Stimulated activated CD8-positive, alpha-beta memory T cell treated with anti-CD3 and anti-CD28 coated beads, Interleukin-2, amount 100 ng/mL, for 1 hour (primary cell): ENCODE measurements at places on chromosomes 11 and 22.

DNA sequence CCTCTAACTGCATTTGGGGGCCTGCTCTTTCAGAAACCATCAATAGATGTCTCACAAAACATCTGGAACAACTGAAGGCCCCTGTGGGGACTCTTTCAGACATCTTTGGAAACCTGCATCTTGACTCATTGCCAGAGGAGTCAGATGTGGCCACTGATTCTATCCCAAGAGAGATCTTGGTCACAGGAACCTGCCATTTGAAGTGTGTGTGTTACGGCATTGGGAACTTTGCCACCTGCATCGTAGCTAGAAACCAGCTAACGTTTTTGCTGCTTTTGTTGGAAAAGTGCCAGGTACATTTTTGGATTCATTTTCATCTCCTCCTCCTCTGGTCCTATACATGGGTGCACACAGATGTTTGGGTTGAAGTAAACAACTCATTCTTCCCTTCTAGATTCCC is 4.3 kb downstream of the SRRD start:
- DNase-seq, result no peak

DNA sequence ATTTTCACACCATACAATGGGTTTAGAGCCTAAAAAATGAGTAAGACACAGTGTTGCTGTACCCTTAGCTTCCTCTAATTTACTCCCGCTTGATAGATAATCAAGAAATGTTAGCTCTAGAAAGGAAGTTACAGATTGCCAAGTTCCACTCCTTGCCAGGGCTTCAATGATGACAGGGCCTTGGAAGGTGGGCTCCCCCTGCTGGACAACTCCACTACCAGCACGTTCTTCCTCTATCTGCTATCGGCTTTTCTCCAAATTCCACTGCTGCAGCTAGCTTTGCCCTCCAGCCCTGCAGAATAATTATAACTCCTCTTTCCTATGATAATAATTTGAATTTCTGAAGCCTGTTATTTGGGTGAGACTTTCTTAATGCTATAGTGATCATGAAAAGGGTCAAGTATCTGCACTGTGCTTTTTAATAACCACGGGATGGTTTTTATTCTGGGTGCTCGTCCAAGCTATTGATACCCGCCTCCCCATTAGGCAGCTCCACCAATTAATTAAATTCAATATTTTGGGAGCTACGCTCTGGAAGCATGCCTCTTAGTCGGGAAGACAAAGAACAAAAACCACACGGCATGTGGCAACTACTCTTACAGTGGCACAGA is 9.0 kb downstream of the SYN3 start:
- peak; percentile 19 for DNase-seq

DNA sequence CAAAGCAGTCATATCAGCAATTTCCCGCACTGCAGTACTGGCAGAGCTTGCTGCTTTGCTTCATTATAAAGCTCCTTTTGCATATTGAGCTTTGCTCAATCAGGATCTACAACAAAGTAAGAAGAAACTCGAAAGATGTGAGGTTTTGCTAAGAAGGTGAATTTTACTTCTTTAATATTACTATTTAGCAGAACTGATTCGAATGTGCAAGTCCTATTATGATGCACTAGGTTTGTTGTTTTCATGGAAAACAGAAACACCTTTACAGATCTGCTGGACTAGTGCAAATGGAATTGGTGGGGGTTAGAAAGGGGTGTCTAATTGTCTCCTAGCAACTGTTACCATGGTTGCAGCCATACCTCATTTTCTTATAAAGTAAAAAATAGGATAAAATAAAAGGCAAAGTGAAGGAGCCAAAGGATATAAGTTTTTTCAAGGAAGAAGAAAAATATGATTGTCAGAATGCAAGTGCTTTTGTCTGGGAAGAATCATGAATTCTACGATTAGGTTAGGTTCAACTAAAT is 153.2 kb downstream of the MSANTD4 start:
- no peak for DNase-seq

DNA sequence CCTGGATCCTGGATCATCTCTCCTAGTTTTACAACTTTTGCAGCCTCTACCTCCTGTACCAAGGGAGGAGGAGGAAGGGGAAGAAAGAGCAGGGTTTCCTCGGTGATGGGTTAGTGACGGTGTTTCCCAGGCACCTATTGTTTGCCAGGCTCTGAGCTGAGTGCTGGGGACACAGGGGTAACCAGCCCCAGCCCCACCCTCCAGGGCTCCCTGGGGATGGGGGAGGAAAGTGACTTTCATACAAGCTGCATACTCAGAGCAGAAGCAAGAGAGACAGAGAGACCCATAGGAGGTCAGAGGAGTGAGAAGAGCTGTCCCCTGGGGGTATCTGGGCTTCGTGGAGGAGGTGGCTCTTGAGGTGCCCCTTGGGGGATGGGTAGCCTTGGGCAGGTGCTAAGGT is 89.4 kb upstream of the THY1 start:
- DNase-seq, result no peak

- no peak for DNase-seq
Measured at GRCh38 chr11:4393858-4394223, 339 bp upstream of the TRIM21 start.

DNA sequence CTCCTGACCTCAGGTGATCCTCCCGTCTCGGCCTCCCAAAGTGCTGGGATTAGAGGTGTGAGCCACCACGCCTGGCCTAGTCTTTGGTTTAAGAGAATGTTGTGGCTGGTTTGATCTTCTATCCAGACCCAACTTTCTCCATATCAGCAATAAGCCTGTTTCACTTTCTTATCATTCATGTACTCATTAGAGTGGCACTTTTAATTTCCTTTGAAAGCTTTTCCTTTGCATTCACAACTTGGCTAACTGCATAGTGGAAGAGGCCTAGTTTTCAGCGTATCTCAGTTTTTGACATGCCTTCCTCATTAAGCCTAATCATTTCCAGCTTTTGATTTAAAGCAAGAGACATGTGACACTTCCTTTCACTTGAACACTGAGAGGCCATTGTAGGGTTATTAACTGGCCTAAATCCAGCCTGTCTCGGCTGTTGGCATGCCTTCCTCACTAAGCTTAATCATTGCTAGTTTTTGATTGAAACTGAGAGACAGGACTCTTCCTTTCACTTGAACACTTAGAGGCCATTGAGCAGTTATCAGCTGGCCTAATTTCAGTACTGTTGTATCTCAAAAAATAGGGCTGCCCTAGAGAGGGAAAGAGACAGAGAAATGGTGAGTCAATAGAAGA is 13.1 kb upstream of the RPL3 start:
- no peak for DNase-seq

- no peak for DNase-seq
Measured at GRCh38 chr11:68735646-68736045, 15.7 kb downstream of the TESMIN start.

GRCh38 chr11:100883830-100884229 is 196.7 kb downstream of the ARHGAP42 start:
- DNase-seq, result no peak

DNA sequence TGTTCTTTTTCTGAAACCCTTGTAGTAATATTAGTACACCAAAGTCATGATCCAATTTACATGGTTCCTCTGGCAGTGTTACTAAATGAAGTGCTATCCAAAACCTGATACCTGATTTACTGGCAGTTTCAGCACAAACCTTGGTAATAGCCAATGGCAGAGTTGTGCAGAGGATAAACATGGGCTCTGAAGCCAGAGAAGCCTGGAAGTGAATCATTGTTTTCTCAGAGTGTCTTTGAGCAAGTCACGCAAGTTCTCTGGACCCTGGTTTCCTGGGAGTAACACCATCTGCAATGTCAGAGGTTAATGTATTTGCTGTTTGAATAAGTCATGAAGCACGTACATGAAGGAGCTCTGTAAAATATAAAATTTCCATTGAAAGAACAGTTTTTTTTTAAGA is 222.3 kb upstream of the NARS2 start:
- DNase-seq, result no peak

DNA sequence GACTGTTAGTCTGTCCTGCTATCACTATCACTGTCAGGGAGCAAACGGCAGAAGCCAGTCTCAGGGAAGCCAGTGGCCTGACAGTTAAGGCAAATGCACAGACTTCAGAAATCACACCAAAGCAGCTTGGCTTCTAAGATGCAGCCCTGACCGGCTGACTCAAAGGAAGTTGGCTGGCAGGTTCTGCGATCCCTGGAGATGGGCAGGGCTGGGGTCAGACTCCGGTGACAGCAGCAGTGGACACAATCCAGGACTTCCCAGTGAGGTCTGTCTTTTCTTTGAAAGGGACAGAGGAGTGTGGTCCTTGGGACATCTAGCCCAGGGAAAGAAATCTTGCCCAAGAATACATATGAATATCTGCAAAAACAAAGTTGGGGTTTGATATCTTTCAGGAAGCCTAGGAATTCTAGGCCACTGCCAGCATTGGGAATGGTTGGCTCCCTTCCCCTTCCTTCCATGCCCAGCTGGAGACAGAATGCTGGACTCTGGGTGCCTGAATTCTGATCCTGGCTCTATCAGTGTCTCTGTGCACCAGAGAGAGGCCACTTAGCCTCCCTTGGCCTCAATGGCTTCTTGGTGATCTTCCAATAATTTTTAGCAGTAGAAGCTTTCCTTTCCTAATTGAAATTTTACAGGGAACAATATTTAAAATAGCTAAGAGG is 108.9 kb downstream of the KIRREL3 start:
- DNase-seq, result no peak

GRCh38 chr11:57260937-57261783 is 24.1 kb upstream of the APLNR start:
- no peak for DNase-seq

GRCh38 chr11:120769906-120770305 is 254.0 kb upstream of the TBCEL start:
- DNase-seq, result no peak

DNA sequence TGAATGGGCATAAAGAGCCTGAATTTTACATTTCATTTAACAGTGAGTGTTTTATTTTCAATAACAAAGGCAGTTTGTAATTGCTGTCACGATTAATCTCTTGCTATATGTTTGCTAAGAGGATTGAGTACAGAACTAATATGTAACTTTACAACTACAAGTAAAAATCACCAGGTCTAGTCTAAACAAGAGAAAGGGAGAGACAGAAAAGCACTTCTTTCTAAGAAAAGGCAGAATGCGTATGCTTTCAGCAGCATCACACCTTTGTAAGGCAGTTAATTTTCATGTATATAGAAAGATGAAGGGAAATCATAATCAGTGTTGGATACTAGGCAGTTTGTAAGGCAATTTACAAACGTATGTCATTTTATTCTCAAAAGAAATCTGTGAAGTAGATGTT is 169.8 kb downstream of the NELL1 start:
- DNase-seq, result no peak

GRCh38 chr22:46172522-46173110 is 22.3 kb downstream of the PPARA start:
- DNase-seq, result no peak

DNA sequence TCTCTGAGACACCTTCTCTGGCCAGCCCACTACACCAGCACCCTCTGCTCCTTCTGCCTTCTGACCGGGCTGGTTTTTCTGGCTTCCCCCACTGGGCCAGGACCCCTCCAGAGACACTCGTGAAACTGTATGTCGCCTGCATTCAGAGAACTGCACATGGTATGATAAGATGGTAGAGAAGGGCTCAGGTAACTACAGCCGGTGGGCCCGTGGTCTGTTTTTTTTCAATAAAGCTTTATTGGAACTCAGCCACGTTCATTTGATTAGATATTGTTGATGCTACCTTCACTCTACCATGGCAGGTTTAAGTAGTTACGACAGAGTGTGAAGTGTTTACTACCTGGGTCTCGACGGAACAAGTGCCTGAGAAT is 514.0 kb downstream of the TBC1D22A start:
- no peak for DNase-seq

DNA sequence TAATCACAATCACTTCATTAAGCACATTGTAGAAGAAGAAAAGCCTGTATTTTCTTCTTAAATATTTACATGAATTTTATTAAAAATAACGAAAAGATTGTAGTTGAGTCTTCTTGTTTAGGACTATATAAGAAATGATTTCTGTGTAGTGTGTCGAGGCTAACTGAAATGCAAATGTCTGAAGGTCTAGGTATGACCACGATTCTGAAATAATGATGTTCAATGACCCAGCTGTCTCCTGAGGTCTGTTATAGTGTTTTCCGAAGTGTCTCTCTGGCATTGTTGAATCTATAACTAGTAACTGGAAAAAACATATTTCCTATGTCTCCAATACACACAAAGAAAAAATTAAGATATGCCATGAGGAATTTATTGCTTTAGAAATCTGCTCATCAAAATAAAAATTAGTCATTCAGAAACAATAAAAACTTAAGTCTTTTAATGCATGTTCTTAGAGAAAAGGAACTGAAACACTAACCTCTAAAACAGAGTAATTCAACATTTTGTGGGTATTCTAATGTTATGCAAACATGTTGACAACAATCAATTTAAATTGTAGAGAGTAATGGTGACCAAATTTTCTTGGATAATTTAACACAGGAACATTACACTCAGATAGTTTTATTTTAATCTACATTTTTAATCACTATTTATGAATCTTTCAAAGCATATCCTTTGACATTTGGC is 55.0 kb downstream of the CASP12 start:
- DNase-seq, result no peak

GRCh38 chr11:125951731-125952130 is 5.9 kb downstream of the VSIG10L2 start:
- no peak for DNase-seq

GRCh38 chr11:47348859-47349258 is 3.6 kb downstream of the MYBPC3 start:
- no peak for DNase-seq

DNA sequence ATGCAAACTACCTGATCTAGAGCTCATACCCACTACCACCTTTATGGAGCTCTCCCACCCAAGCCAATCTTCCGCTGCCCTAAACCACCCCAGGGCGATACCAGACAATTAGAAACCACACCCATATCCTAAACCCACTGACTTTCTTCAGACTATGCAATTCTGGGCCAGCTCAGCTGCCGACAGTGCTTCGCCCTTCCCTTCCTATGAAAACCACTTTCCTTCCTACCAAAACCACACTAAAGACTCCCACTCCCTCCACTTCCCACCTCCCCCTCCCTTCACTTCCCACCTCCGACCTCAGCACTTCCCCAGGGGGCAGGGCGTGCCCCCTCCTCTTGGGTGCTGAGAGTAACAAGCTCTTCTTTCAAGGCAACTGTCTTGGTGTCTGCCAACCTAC is 25.1 kb downstream of the B3GAT1 start:
- no peak for DNase-seq

DNA sequence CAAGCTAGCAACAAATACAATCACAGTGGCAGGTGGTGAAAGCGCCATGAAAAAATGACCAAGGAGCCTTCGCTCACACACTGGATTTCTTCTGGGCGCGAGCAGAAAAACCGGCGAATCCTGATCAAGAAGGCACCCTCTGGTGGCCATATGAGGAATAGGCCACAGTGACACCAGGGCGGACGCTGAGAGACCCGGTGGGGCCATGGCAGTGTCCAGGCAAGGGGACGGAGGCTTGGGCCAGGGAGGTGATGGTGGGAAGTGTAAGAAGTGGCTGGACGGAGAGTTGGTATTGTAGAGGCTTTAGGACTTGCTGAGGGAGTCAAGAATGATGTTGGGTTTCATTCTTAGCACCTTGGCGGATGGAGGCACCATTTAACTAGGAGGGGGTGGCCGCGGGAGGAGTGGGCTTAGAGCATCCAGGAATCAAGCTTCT is 16.9 kb upstream of the RAC2 start:
- DNase-seq, result peak; percentile 40
